ENCODE measurements at places on chromosomes 13 and 19. TPM values are rescaled to one million over a fixed set of nuclear protein-coding genes. Genes with fewer than 3 reads are reported as not detected.

GJB2 gene
- total RNA-seq: 0.20 TPM

MISP3 gene
- 8.7 TPM for total RNA-seq

GRCh38 chr13:23105051-23105450 is 75.7 kb upstream of the SGCG start:
- no peak for DNase-seq
- H3K4me3 ChIP-seq: no peak overlapping the region
- H3K36me3 ChIP-seq: no peaks in the 10 kb centered on the region
- H3K4me1 ChIP-seq: no peaks in the 10 kb centered on the region
- no peak overlapping the region for H3K27ac ChIP-seq

DNA sequence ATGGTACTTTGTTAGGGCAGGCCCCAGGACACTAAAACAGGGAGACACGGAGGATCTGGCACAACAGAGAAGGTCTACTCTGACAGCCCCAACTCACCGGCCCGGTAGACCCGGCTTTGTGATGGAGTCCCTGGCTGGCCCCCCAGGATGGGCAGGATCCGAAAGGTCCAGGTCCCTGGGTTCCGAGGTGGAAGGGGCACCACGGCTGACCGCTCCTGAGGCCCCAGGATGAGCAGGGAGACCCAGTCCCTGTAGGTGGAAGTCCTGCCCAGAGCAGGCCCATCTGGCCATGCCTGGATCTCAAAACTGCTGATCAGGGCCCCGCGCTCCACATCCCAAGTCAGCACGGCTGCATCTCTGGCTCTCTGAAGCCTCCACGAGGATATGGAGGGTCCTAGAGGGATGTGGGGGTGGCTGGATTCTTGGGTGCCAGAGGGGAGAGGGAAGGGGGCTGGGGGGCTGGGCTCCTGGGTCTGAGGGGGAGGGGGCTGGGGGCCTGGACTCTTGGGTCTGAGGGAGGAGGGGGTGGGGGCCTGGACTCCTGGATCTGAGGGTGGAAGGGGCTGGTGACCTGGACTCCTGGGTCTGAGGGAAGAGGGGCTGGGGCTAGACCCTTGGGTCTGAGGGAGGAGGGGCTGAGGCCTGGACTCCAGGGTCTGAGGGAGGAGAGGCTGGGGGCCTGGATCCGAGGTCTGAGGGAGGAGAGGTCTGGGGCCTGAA is 4.6 kb downstream of the VSIG10L start:
- H3K4me3 ChIP-seq: no peak overlapping the region
- H3K36me3 ChIP-seq: no peaks in the 10 kb centered on the region
- peaks cover 21% of the 10 kb centered on the region for H3K4me1 ChIP-seq
- H3K27me3 ChIP-seq: no peaks in the 10 kb centered on the region
- DNase-seq: no peak

- no peaks in the 10 kb centered on the region for H3K27me3 ChIP-seq
- H3K4me1 ChIP-seq: no peaks in the 10 kb centered on the region
- H3K36me3 ChIP-seq: no peaks in the 10 kb centered on the region
- H3K27ac ChIP-seq: no peak overlapping the region
- H3K4me3 ChIP-seq: no peak overlapping the region
Measured at GRCh38 chr13:59000770-59001169, 1163.0 kb downstream of the DIAPH3 start.

DNA sequence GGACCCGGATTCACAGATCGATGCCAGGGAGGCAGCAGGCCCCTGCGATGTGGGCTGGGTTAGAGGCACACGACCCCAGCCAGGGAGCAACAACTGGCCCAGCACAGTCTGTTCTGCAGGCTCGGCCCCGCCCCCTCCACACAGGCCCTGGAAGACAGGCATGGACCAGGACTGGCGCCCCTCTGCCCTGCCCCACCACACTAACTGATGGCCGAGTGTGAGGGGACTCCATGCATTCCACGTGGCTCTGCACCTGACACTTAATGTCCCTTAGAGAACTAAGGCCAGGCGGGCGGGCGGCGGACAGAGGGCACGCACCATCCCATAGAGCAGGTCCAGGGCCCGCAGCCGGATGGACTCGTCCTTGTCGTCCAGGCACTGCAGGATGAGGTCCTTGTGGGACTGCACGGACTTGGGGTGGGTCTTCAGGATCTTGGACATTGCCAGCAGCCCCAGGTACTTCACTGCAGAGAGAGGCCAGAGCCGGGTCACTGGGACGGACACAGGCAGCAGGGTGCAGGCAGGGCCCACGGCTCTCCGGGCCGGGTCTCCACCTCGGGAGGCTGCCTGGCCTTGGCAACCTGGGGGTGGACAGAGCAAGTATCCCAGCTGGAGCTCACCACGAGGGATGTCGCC is 24.8 kb downstream of the IZUMO4 start:
- no peaks in the 10 kb centered on the region for H3K27me3 ChIP-seq
- no peak overlapping the region for H3K4me3 ChIP-seq

- no peaks in the 10 kb centered on the region for H3K4me1 ChIP-seq
- H3K36me3 ChIP-seq: peaks cover 19% of the 10 kb centered on the region
- no peak for DNase-seq
- H3K4me3 ChIP-seq: no peak overlapping the region
- H3K27me3 ChIP-seq: no peaks in the 10 kb centered on the region
- H3K27ac ChIP-seq: no peak overlapping the region
Measured at GRCh38 chr13:75334634-75335447, 147.1 kb downstream of the TBC1D4 start.

DNA sequence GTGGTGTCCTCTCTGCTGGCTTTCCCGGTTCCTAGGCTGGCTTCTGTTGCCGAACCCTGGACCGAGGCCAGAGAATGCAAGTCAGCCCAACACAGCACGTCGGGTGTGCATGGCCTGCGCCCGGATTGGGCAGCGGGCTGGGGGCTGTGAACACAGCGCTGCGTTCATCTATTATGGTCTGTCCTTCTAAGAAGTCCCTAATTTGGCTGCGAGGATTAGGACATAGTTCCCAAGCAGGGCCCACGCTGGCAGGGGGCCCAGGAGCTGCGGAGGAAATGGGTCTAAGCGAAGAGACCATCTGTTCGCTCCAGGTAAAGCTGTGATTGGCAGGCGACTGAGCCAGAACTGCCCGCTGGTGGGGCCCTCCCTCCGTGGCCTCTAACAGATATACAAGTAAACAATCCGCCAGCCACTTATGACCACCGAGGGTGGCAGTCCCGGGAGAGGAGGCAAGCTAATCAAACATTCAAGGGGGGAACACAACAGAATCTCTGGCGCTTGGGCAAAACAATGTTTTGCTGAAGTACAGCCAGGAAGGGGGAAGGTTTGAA is 6.0 kb downstream of the SYCE2 start:
- DNase-seq: peak; percentile 77
- H3K27ac ChIP-seq: peak overlapping the region; percentile 72
- H3K27me3 ChIP-seq: no peaks in the 10 kb centered on the region
- H3K4me3 ChIP-seq: no peak overlapping the region
- peaks cover 22% of the 10 kb centered on the region for H3K4me1 ChIP-seq

DNA sequence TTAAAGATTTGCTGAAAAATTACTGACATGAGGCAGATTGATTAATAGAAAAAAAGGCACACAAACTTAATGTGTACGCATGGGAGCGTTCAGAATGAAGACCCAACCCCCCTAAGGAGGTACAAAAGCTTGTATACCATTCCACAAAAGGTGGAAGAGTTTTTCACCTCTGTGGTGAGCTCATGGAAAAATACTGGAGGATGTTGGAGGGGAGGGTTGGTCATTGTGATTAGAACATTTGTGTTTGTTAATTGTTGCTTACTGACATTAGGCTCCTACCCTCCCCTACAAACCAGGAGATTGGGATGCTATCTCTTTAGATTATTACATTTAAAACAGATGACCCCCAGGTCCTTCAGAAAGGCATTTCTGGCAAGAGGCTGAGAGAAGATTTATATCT is 1973.3 kb downstream of the OLFM4 start:
- H3K4me3 ChIP-seq: no peak overlapping the region
- no peaks in the 10 kb centered on the region for H3K36me3 ChIP-seq
- H3K27ac ChIP-seq: no peak overlapping the region
- H3K27me3 ChIP-seq: no peaks in the 10 kb centered on the region
- DNase-seq: no peak
- no peaks in the 10 kb centered on the region for H3K4me1 ChIP-seq

GRCh38 chr19:29411113-29411581 is 114.6 kb upstream of the VSTM2B start:
- no peaks in the 10 kb centered on the region for H3K27me3 ChIP-seq
- peak; percentile 61 for DNase-seq
- no peaks in the 10 kb centered on the region for H3K36me3 ChIP-seq
- no peaks in the 10 kb centered on the region for H3K4me1 ChIP-seq
- H3K27ac ChIP-seq: no peak overlapping the region

DNA sequence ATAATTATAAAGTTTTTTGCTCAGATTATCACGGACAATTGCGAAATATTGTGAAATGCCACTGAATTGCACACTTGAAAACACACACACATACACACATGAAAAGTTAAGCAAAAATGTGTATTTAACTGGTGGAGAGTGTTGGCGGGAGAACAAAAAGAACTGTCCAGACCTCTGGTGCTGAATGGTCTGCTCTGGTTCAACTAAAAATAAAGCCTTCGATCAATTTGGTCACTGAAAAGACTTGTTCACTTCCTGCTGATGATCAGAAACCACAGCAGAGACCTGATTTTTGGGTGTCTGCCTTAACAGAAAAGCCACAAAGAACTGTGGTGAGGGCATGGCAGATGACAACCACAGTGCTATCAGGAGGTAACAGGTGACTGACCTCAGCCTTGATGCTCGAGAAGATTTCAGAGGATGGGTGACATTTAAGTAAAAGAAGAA is 4.0 kb upstream of the IGFL1 start:
- H3K27me3 ChIP-seq: no peaks in the 10 kb centered on the region
- no peak for DNase-seq
- no peak overlapping the region for H3K27ac ChIP-seq
- H3K36me3 ChIP-seq: no peaks in the 10 kb centered on the region
- no peak overlapping the region for H3K4me3 ChIP-seq
